ENCODE measurements at places on chromosomes 1 and 21.
A peak's percentile ranks its signal among the peaks of the same experiment; 100 is the strongest.

DNA sequence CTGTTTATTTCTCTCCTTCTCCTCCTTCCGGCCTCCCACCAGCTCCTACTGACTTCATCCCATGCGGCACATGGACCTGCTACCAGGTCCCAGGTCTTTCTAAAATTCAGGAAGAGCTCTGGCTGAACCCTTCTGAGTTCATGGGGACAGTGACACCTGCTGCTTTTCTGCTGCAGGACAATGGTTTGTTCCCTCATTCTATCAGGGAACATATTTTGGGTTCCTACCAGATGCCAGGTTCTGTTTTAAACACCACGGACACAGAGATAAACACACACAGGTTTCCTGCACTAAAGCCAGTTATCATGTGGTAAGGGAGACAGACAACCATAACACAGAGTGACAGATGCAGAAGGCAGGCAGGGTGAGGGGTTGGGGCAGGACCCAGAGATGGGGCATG, 114.0 kb upstream of the RAB4A start:
- no peak for DNase-seq

GRCh38 chr1:41333146-41333784, 28.0 kb upstream of the FOXO6 start:
- DNase-seq, result peak; percentile 47

- no peak for DNase-seq
Measured at GRCh38 chr1:31441970-31442647, 29.1 kb downstream of the SERINC2 start.

DNA sequence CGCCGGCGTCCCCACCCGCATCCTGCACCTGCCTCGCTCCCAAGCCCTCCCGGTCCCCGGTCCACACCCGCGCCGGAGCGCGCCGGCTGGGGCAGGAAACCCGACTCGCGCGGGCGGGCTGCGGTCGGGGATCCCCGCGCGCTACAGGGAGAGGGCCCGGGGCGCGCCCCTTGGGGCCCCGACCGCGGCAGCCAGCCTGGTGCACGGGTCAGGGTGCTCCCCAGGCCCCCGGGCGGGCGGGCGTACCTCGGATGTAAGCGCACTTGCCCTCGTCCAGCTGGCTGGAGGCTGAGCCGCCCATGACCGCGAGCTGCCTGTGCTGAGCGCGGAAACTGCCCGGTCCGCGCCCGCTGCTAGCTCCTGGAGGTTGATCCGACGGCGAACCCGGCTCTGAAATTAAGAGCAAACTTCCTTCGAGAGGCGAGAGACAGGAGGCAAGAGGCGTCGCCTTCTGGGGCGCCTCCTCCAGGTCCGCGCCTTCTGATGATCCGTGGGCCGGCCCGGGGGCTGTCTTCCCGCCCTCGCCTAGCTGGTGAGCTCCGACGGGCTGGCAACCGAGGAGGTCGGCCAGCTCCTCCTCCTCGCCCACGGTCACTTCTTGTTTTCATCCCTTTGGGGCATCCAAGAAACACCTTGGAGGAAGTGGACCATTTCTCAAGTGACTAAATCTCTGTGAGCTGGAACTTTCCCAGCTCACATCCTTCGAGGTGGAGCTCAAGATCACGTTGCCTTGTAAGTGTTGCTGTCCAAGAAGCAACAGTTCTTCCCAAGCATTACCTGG, at the start of gene NIBAN1:
Gene NIBAN1, minus strand, starts transcription at position 453 of the 781 bp plus-strand sequence. Its CDS starts 152 bp downstream, at position 301.
- peak; percentile 74 for DNase-seq

DNA sequence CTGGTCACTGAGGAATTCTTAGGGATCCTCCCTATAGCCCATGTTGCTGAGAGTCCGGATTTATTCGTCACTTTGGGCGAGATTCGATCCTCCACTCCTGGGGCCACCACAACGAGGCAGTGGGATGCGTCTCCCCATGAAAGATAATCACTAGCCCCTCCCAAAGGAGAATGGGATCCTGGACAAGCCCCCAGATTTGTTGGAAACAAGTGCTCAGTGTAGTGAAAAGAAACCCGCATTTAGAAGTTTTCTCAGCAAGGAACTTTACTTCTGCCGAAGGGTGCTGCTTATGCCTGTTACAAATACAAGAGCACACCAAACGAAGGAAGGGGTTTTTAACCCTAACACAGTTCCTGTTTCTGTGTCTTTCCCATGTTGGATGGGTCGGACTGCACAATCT, 83.3 kb downstream of the ZFYVE9 start:
- no peak for DNase-seq

DNA sequence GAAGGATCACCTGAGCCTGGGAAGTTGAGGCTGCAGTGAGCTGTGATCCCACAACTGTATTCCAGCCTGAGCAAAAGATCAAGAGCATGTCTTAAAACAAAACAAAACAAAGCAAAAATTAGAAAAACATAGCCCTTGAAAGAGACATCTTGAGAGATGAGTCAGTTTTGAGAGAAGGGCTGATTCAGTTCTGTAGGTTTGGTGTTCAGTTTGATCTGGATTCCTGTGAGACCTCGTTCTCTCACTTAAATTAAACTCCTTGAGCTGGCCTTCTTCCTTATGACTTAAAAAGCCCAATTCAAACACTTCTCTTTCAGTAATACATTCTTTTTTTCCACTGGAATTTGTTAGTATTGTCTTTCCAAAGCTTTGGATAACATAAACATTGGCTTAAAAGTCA, 164.2 kb downstream of the NRIP1 start:
- DNase-seq, result no peak

DNA sequence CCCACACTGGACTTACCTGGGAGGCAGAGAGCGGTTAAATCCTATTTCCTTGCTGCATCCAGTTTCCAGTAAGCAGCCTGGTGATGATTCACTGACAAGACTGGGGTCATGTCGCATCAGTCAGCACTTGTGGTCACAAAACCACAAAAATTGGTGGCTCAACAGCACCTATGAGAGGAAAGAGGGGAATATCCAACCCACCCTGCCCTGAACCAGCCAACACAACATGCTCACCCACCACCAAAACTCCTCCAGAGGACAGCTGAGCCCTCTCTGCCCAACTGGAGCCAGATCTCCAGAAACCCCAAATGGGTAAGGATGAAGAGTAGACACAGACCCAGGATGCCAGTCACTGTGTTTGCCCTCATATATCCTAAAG, 64.0 kb downstream of the CD46 start:
- peak; percentile 59 for DNase-seq

DNA sequence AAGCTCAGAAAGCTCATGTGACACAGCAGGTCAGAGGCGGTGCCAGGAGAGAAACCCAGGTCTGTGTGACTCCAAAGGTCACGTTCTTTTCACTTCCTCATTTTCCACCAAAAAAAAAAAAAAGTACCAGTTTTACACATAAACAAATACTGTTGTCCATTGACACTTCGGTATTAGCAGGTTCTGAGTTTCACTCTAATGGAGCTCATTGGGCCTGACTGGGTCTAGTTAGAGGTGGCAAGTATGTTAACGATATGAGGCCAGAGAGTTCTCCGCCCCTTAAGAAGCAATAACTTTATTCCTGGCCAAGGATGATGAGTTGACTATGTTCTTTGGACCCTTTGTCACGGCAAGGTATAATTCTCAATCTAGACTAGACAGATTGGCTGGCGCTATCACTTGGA, 30.0 kb upstream of the SDE2 start:
- DNase-seq, result no peak

DNA sequence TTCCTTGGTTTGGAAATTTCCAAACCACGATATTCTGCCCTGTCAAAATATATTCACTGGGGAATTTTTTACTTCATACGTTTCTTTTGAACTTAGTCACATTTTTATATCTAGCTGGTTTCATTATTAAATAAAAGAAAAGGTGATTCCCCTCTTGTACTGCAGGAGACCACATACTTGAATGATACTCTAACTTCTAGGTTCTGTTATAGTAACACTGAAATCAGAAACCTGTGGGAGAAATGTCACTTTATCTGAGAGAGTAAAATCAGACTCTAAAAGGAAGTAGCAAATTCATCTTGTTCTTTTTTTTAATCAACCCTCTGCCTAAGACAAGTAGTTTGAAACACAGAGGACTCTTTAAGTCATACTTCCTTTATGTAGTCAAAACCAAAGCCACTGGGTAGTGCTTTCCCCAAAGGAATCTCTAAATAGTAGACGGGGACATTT, 34.4 kb downstream of the MRPL39 start:
- no peak for DNase-seq

DNA sequence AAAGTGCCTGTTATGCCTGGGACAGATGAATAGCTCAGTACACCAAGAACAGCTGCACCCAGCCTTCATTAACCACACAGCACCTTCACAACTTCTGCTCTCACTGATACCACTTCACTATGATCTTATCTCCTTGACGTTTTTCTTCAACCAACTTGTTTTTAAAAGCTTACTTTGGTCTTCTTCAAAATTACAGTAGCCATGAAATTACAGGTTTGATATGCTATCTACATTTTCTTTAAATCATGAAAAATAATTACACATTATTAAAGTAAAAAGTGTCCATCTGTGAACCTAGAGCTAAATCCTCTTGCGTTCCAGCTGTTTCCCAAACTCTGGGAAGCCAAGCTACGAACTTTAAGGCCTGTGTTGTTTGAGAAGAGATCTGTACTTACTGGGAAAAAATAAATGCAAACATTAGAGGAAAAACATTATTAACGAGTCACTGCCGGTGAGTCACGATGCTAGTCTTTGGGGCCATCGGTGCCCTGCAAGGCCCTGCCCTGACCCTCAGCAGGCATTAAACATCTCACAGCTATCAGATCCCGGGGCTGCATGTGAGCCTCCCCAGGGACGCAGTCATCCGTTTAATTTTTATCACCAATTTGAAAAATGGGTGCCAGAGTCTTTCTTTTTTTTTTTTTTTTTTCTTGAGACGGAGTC, 56.3 kb upstream of the GPR153 start:
- no peak for DNase-seq

- DNase-seq, result peak; percentile 73
Measured at GRCh38 chr21:42423197-42423675, 19.5 kb downstream of the UBASH3A start.

- no peak for DNase-seq
Measured at GRCh38 chr1:41442697-41443251, 41.7 kb downstream of the EDN2 start.

DNA sequence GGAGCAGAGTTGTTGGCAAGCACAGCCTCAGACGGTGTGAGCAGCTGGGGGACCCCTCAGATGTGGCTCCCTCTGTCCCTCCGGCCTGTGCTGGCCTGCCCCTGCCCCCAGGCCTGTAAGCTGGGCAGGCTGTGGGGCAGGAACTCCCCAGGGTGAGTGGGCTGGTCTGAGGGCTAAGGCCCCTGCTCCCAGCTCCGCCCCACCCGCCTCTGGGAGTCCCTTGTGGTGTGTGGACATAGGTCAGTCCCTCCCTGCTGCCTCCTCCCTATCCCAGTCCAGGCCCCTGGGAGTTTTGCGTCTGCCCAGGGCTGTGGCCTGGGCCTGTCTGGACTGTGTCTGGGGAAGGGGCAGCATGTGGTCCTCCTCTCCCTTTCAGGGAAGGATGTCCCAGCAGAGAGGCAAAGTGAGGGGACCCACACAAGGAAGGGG, 3.6 kb upstream of the VWA1 start:
- no peak for DNase-seq

DNA sequence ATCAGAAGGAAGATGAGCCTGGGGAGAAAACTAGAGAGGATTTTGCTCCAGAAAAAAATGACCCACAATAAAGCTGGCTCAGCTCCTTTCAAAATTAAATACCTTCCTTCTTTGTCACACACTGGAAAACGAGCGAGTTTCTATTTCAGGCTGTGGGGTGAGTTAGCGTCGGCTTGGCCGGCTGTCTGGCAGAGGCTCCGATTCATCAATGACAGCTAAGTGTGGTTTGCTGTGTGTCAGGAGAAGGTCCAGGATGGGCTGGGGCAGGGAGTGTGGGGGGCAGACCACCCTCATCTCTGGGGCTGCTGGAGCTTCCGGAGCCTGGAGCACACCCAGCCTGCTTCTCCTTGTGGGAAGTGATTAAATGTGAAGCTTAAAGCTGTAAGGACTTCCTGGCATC, 120.2 kb downstream of the ETS2 start:
- no peak for DNase-seq

- no peak for DNase-seq
Measured at GRCh38 chr1:228836427-228836826, 101.1 kb downstream of the RHOU start.

DNA sequence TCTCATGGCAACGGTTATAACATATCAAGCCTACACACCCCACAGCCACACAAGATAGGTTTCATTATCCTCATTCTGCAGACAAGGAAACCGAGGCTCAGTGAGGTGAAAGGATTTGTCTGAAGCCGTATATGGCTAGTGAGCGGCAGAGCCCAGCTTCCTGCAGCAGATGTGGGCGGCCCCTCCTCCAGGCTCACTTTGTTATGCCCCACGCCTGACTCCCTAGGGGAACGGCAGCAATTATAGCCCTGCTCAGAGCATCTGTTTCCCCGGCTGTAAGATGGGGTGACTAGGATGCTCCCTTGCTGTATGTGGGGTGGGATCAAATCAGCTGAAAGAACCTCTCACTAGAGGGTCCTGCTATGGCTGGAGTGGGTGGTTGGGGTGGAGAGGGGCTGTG, 22.1 kb downstream of the GRHL3 start:
- no peak for DNase-seq

GRCh38 chr1:241485554-241485992, 34.0 kb downstream of the FH start:
- no peak for DNase-seq

- peak; percentile 42 for DNase-seq
Measured at GRCh38 chr1:183590244-183591191, at the start of gene NCF2. Gene NCF2 (minus strand): TSS chr1:183590459. CDS start chr1:183590329, 130 bp downstream.

Measured in stimulated activated CD4-positive, alpha-beta T cell treated with anti-CD3 and anti-CD28 coated beads, Interleukin-15, amount 100 ng/mL, for 24 hours (primary cell).